ENCODE measurements at places on chromosomes 11 and 22.

- no peak for DNase-seq
Measured at GRCh38 chr11:70490723-70491558, 92.6 kb downstream of the CTTN start.

- DNase-seq: no peak
Measured at GRCh38 chr22:49107961-49108530, 719.6 kb downstream of the BRD1 start.

DNA sequence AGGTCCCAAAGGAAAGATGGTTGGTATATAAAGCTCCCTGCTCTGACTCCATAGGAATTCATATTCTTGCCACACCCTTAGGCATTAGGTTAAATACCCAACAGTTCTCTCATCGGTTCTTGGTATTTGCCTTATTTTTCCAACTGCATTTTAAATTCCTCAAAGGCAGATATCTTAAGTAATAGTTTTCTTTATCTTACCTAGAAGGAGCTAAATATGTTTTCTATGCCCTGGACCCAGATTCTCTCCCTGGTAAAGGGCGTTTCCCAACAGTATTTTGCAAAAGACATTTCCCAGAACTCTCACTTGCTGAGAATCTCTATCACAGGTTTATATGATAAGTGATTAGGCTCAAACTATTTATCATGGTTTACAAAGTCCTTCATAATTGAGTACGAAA is 158.6 kb upstream of the BDNF start:
- no peak for DNase-seq

DNA sequence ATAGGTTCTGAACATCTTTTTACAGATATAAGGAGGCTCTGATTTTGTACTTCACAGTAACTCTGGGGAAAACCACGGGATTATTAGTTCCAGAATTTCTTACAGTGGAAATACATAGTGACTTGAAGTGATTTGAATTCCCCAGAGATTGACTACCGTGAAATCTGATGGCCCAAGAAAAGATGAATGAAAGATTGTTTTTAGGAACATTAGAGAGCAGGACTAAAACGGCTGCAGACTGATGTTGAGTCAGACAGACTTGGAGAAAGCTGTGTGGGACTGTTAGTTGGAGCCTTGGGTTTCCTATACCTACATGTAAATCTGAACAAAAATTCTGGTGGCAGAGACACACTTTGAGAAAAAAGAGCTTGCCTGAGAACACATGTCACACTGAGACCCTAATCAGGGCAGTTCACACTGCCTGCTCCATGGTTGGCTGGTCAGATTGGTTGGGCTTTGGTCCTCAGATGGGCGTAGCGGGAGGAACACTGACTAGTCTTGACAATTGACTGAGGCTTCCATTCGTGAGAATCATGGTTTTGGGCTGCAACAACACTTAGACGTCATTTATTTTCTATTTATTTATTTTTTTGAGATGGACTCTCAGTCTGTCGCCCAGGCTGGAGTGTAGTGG is 6.8 kb downstream of the PPP6R3 start:
- DNase-seq: no peak

GRCh38 chr22:39362932-39363331 is 13.1 kb downstream of the SYNGR1 start:
- DNase-seq: no peak

DNA sequence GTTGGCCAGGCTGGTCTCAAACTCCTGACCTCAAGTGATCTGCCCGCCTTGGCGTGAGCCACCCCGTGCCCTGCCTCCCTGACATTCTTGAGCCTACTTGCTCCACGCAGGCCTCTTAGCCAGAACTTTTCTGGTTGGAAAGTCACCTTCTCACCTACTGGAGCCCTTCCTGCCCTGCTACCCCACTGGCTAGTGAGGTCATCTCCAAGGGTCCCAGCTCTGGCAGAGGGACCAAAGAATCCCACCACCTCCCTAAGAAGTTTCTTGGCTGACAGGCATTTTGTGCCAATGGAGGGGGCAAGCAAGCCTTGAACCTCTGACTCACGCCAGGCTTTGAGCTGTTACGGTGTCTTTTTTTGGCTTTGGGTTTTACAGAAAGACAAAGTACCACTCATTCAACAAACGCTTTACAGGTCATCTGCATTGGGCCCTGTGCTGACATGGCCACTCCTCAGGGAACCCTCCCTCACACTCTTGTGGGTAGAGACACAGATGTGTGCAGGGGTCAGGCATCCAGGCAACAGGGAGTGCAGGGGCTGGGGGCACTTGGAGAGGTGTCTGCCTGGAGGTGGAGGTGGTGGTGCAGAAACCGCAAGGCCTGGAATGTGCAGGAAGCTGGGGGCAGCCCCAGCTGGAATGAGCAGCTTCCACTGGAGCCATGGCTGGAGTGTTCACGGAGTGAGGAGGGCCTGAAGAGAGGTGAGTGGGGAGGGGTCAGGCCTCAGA is 27.1 kb upstream of the WNT11 start:
- DNase-seq: no peak

DNA sequence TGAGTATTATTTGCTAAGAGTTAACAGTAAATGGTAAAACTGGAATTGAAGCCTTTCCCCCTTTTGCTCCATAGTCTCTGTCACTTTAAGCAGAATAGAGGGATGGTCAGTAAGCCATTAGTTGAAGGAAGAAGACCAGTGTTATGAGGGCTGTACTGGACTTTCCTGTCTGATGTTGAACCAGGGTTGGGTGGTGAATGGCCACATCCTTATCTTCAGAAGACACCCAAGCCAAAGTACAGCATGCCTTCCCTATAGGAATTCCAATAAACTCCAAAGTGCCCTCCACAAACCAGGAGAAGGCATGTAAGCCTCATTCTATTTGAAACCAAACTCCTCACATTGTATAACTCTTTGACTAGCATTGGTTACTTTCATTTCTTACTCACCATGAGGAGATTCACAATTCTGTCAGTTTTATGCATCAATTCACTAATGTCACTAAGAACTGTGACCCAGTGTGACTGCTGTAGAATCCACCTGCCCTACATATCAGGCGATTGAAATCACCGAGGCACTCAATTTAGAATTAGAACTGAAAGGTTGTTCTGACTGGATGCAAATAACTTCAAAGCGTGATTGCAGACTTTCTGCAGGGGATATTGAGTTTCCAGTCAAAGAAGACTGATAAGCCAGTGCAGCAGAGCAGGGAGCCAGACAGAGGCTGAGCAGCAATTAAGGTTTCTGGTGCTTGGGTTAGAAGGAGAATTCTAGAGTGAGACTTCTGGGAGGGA is 107.1 kb upstream of the DDI1 start:
- no peak for DNase-seq

DNA sequence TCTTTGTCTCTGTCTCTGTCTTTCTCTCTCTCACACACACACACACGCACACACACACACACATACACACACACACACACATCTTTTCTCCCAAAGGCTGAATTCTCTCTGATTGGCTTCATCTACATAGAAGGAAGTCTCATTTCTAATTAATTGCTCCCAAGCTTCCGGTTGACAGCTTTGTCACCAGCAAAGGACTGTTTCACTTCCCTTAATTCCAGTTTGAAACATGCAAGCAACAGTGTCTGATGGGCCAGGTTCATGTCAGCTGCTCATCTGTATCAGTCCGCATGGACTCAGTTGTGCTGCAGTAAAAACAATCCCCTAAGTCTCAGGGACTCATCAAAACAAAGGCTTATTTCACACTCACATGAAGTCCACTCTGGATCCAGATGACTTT is 16.2 kb upstream of the PVALB start:
- no peak for DNase-seq

DNA sequence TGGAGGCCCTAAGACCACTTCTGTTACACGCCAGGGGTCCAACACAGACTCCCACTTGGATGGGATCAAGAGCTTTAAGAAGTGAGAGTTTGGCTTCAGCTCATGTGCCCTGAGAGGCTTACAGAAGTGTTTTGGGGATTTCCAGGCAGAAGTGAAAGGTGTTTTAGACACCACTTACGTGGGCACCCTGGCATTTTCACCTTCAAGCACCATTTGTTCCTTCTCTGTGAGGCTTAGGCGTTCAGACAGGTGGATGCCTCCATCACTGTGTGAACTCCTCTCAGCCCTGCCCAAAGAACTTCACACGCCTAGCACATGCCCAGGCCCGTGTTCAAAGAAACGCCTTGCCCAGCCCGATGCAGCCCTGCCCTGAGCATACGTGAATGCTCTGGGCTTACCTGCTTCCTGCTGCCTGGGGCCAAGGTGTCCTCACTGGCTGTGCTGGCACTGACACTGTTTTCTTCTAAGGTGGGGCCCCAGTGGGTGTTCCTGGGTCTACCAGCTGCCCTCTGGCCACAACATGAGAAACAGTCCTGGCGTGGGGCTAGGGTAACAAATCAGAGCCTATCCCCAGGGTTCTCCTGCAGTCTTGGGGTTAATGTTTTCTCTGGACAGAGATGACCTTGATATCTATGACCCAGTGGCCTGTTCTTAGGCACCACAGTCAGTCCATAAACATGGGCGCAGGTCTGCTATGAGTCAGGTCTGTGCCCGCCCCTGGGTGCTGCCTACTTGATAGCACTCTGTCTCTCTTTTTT is 34.0 kb downstream of the AMPD3 start:
- DNase-seq: no peak

DNA sequence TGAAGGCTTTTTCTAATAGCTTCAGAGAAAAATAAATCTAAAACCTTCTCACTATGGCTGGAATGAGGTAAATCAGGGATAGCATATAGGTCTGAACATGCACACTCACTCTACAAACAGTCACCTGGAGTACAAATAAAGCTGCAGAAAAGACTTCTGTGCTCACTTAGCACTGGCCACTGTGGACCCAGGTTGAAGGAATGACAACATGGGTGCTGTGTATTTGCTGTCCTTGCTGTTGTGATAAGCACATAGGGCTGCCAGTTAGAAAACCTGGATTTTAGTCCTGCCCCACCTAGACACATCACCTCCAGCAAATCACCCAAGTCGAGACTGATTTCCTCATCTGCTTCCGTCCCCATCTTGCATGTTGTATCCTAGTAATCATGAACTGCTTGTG is 51.2 kb downstream of the FZD4 start:
- DNase-seq: no peak

- DNase-seq: no peak
Measured at GRCh38 chr11:8814209-8814922, 96.6 kb upstream of the AKIP1 start.

DNA sequence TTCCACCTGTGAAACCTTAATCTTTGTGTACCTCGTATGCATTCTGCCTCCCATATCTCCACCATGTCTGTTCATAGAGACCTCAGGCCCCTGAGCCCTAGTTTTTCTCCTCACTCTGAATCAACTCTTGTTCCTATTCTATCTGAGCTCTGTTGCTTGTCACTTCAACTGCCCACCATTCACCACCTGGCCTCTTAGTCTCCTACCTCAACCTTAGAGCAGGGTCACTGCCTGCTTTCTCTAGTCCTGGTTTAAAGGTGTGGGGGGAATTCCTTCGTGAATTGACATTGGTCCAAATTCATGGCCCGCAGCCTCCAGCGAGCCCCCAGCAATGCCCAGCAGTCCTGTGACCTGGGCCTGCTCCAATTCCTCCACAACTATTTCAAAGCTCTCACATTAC is 39.4 kb upstream of the TUB start:
- no peak for DNase-seq

DNA sequence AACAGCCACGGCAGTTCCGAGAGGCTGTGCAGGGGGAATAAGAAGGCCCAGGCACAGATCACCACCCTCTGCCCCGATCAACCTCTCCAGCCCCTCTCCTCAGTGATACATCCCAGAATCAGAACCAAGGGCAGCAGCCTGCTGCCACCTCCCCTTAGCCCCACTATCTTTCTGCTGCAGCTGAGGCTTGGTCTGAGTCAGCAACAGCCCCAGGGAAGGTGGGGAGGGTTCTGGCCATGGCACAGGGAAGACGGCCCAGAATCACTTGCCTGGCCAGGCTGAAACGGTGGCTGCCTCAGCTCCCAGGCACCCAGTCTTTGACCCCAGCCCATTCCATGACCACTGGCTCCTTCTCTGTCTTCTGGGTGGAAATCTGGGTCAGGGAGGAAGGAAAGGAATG is 2.3 kb downstream of the CHID1 start:
- no peak for DNase-seq

DNA sequence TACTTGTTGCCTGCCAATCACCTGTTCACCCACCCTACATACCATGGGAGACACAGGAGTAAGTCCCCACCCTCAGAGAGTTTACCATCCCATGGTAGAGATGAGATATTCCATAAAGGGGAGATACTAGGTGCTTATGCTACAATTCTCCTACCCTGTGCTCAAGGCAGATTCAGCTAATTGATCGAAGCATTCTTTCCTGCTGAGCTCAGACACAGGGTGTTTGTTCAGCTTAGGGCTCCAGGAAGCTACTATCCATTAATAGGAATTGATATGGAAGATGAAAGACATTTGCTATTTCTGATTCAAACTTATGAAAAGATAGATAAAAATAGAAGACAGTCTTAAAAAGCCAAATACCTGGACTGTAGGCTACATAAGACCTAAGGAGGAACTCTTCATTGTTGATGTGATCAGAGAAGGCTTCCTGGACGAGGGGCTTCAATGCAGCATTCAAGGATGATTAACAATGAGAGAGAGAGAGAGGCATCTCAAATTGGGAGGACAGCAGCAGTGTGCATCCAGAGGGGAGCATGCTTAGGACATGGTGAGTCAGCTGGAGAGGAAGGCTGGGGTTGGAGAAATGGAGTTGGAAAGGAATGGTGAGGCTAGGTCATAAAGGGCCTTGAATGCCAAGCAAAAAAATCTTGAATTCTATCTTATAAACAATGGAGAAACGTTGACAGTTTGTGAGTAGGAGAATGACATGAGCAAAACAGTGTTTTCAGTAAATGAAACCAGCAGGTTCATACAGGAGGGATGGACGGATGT is 15.0 kb downstream of the SYT13 start:
- no peak for DNase-seq

DNA sequence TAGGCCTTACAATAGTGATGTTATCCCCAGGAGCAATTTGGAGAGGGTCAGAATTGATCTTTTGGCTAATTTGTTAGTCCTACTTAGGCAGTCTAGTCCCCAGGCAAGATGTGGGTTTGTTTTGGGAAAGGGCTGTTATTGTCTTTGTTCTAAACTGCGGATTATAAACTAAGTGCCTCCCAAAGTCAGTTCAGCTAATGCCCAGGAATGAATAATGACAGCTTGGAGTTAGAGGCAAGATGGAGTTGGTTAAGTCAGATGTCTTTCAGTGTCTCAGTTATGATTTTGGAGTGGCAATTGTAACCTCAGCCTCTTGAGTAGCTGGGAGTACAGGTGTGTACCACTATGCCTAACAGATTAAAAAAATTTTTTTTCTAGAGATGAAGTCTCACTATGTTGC is 7.3 kb upstream of the CLNS1A start:
- no peak for DNase-seq

Measured in COR-L47 (cell line).